ENCODE measurements at places on chromosomes 12 and 14. TPM values are rescaled to one million over a fixed set of nuclear protein-coding genes. Genes with fewer than 3 reads are reported as not detected.

The INHBC gene
- total RNA-seq, result not detected

GRCh38 chr14:89524990-89525667 lies 108.1 kb upstream of the FOXN3 start:
- DNase-seq, result no peak

- DNase-seq, result no peak
Observed at GRCh38 chr12:57215668-57216013, 953 bp upstream of the NXPH4 start.

DNA sequence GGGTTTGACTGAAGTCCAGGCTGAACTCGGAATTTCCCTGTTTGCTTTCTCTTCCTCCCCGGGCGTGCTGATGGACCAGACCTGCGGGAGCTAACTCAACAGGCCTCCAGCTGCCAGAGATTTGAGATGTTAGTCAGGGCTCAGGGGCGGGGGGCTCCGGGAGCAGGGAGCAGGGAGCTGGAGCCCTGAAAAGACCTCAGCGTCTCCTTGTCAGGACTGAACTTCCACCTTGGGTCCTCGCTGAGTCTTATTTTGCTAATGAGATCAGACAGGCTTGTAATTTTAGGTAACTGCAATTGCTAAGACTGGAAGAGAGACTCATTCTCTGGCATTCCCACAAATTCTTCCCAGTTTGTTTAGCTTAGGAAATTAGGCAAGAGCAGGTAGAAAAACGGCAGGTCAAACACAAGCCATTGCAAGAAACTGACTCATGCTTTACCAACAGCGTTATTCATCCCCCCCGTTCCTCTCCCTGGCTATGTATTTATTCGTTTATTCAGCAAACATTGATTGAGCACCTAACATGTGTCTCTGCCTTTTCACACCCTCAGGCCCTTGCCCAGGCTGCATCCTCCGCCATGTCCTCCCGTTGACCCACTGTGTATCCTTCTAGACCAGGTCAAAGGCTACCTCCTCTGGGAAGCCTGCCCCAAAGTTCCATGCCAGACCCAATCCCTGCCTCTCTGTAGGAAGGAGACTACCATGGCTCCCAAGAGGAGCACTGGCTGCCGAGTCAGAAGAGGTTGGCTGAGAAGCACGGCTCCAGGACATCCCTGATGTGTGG lies 80.4 kb upstream of the DIO3 start:
- peak; percentile 37 for DNase-seq

DNA sequence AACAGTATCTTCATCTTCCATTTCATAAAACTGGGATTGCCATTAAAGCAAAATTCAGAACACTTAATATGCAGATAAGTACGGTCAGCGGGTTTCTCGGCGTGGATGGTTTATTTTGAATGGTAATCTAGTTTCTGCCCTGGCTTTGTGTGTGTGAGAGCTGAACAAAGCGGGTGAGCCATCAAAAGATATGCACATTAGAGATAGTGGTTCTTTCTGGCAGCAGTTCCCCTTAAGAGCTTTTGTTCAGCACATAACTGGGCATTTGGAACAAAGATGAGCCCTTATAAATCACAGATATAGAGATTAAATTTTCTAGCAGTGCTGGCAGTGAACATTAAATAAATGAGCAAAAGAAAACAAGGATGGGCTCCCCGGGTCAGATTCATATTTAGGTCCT lies 207.5 kb downstream of the CALM1 start:
- no peak for DNase-seq

DNA sequence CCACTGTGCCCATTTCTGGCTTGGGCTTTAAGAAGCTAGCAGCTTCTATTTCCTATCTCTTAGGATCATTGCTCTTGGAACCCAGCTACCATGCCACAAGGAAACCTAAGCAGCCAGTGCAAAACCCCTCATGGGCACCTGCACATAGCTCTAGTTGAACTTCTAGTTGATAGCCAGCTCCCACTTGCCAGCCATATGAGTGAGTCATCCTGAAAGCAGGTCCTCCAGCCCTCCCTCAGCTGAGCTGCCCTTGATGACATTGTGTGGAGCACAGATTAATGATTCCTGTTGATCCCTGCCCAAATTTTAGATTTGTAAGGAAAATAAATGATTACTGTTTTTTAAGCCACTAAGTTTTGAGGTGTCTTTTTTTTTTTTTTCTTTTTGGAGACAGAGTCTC lies 234.2 kb upstream of the FBXO33 start:
- peak; percentile 59 for DNase-seq

GRCh38 chr12:51813931-51814310 lies 34.6 kb downstream of the FIGNL2 start:
- DNase-seq, result no peak

The GNB3 gene
- total RNA-seq, result not detected

The CMA1 gene
- total RNA-seq, result not detected

GRCh38 chr14:100565650-100566049 lies 21.6 kb downstream of the BEGAIN start:
- no peak for DNase-seq
